ENCODE measurements at places on chromosomes 13 and 19. TPM values are rescaled to one million over a fixed set of nuclear protein-coding genes. Genes with fewer than 3 reads are reported as not detected.

GRCh38 chr19:54178581-54179261 lies 5.8 kb upstream of the TMC4 start:
- DNase-seq, result no peak

- peak; percentile 49 for DNase-seq
Observed at GRCh38 chr13:31236211-31236786, 36.5 kb downstream of the B3GLCT start.

GRCh38 chr13:53150568-53150967 lies 122.0 kb downstream of the OLFM4 start:
- DNase-seq, result no peak

DNA sequence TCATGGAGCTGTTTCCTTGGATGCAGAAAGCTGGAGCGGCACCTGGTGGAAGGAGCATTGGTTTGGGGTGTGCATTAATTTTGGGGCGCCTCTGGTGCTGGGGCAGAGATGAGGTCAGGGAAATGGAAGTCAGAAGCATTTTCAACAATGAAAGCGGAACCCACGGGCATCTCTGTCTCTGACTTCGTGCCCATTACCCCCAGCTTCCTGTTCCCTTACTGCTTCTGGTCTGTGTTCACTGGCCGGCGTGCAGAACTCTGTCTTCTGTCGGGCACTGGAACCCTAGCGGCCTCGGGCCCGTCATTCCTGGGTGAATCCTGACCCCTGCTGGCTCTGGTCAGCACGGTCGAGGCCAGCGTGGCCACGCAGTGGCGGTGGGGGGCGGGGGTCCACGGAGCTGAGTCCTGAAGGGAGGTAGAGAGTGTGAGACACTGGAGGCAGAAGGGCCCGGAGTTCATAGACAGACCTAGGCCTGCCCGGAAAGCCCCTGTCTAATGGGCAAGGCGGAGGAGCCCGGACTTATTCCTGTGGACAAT lies 7.9 kb upstream of the LINGO3 start:
- peak; percentile 94 for DNase-seq

DNA sequence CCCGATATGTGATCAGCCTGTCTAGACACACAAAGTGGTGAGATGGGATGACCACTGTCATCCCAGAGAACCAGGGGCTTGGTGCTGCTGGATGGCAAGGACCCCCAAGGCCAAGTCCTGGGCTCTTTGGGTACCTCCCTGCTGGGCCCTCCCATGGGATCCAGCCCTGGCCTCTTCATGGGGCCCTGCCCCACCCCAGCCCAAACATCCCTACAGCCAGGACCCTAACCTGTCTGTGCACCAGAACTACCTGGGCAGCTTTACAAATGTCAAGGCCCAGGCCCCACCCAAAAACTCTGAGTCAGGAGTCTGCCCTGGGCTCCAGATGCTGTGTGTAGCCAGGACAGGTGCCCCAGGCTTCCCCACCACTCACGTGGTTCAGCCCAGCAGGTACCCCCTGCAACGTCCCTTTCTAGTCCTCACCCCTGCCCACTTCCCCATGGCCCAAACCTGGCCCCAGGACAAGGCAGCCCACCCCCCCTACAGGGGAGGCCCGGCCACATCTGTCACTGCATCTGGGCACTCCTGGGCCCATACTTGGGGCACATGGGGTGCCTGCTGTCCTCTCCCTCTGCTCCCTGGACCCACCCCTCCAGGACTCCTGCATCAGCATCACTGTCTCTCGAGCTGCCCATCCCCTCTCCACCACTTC lies 233.5 kb downstream of the TUBA3C start:
- no peak for DNase-seq

DNA sequence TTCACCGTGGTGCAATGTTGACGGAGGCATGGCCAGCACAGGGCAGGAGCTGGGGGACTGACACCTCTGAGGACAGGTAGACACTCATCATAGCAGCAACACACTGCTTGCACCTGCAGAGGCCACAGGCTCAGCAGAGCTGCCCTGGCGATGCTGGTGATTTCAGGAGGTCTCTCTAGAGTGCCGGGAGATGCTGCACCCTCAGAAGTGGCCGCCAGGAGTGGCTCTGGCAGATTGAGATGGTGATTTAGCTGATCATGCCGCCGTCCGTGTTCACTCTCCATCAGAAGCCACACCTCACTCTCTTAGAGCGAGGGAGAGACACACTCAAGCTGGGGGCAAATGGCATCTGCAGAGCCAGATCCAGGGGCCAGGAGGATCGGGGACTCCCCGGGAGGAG lies 244.6 kb upstream of the SGCG start:
- DNase-seq, result no peak

DNA sequence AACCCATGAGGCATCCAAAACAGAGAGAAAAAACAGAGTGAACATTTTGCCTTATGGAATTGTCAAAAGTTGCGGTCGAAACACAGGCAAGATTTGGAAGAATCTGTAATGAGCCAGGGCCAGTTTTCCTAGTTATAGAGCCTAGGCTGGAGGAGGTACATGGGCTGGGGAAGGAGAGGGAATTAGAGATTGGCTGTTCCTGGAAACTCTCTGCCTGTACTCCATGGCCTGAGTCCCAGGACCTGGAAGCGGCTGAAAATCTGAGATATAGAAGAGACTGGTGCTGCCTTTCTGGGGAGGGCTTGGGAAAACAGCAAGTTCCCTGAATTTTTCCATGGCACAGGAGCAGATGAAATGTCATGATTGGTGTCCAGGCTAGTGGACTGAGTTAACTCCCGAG lies 122.8 kb upstream of the KLF12 start:
- no peak for DNase-seq

- DNase-seq, result no peak
Observed at GRCh38 chr19:33675501-33676124, 53.9 kb downstream of the CHST8 start.

GRCh38 chr13:36680913-36681312 lies 7.1 kb downstream of the SERTM1 start:
- DNase-seq, result no peak

DNA sequence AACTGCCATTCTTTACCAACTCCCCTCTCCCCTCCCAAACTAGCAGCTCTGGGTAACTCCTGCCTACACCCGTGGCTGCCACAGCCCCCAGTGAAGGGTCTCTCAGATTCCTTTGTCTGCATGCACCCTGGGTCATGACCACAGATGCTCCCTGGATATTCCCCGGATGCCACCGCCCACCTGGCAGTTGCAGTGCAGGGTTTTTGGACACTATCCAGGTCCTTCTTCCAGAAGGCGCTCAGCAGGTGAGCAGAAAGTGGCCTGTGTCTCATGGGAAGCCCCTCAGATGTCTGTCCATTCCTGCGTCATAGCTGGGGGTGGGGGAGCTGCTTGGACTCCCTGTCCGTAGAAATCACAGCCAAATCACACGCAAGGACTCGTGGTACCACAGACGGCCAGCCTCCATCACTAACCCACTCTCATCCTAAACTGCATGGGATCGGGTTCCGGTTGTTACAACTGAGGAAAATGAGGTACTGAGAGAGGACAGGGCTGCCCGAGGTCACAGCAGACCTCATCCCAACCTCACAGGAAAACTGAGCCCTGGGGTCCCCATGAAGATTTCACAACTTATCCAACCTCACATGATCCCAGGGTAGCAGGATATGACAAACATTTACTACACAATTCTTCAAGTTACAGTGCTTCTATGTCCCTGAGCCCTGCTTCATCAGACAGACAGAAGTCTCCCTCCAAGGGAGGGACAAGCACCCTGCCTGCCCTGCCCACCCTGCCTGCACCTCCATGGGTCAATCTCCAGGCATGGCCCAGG lies 38.6 kb downstream of the ELL start:
- no peak for DNase-seq

DNA sequence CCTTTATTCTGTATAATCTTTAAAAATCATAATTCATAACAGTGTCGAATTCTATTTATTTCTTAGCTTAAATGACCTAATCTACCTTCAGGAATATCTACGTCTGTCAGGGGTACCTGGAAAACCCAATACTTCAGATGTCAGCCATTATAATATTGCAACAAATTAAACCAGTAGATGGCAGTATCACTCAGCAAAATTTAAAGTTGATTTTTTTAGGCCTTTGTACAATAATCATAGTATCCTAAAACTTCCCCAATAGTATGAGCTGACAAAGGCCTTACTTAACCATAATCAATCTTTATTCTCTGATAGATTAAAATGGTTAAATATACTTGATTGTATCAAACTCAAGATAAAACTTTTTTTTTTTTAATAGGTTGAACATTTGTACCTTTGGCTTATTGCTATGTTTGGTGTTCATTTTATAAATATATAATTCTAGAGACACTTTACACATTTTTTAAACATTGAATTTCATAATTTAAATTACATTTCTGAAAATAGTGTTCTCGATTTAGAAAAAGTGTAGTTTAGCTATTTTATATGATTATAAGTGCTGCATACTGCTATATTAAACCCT lies 830.2 kb upstream of the SPRY2 start:
- no peak for DNase-seq

GRCh38 chr19:49855676-49856573 lies 5.0 kb downstream of the PTOV1 start:
- no peak for DNase-seq

DNA sequence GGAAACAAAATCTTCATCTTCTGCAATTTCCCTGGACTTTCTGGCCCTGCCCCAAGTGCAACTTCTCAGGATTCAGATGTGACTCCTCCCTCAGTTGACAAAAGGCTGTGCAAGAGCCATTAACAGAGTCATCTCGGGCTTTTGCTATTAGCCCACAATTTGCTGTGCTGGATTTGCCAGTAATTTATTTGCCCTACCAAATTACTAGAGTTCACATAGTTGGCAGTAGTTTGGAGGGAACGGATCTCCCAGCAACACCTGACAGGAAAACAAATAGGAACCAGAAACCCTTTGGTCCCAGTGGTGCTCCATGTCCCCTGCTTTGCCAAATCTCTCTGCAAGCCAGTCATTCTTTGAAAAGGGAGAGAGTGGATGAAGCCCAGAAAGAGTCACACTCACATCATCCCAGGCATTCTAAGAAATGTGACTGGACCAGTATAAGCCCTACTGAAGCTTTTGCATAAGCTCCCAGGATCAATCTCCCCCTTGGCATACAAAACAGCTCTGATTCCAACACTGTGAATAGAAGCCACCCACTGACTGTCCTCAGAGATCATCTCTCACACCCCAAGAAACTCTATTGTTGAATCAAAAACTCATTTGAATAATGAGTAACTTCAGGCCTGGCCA lies 350.1 kb upstream of the NBEA start:
- no peak for DNase-seq

- DNase-seq, result no peak
Observed at GRCh38 chr13:62931853-62932252, 1516.2 kb upstream of the PCDH20 start.

DNA sequence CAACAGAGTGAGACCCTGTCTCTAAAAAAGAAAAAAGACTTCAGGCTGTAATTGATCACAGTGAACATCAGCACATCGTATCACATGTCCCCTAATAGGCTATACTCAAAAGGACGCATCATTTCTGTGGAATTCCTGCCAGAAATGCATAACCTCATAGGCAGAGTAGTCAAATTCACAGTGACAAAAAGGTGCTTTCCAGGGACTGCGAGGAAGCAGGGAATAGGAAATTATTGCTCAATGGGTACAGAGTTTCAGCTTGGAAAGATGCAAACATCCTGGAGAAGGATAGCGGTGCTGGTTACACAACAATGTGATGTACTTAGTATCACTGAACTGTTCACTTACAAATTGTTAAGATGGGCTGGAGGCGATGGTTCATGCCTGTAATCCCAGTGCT lies 41.1 kb upstream of the MRI1 start:
- DNase-seq, result no peak

DNA sequence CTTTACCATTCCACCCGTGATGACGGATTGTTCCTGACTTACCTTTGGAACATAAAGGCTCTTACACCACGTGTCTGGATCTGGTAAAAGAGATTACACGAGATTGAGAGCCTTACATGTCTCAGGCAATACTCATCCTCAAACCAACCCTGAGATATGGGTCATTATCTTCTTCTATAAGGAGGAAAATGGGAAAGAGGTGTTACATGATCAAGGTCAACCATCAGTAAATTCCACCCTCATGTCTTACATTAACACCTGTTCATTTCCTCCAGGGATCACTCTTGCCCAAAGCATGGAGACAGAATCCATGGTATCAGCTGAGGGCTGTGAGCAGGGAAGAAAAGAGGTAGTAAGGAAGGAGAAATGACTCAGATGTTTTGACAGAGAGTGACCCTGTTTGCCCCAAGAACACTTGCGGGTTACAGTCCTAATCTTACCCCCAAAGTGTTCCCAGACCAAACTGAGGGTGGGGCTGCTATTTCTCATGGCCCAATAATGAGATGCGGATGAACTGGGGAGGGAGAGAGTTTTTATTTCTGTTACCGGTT lies 19.6 kb downstream of the LILRB4 start:
- DNase-seq, result no peak

DNA sequence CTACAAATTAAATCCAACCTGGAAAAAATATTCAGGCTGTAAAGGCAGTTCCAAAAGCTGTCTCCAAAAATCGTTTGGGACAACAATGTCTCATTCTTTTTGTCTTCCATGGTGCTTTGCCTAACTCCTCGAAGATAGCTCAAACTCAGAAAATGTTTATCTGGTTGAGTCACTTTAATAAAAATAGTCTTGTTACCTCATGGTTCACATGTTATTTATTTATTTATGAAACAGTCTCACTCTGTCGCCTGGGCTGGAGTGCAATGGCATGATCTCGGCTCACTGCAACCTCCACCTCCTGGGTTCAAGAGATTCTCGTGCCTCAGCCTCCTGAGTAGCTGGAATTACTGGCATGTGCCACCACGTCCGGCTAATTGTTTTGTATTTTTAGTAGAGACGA lies 4.9 kb upstream of the BRD4 start:
- no peak for DNase-seq

- no peak for DNase-seq
Observed at GRCh38 chr13:39887387-39887786, 231.9 kb downstream of the COG6 start.

DNA sequence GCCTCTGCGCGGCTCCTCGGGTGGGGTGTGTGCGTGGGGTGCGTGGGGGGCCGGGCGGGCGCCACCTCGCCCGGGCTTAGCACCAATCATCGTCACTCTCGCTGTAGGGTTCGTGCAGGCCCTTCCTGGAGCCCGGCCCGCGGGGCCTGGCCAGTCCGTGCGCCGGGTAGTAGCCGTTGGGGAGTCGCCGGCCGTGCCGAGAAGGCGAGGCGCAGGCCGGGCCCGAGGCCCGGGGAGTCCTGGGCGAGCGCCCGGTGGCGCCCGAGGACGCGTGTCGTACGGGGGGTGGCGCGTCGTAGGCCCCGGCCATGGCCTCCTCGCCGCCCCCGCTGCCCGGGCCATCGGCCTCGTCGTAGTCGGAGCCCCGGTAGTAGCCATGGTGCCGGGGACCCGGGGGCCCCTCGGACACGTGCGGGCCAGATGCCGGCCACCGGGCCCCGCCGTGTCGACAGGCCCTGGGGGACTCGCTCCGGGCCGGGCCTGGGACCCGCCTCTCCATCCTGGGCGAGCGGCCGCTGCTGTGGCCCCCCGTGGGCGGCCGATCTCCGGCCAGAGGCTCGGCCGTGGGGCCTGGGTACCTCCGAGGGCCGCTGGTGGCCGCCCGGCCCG lies 57.1 kb downstream of the IER2 start:
- DNase-seq, result no peak

HSH2D gene
- 1.8 TPM for polyA plus RNA-seq

TUBA3C gene
- polyA plus RNA-seq, result not detected

UPK1A gene
- not detected for polyA plus RNA-seq

NLRP11 gene
- 0.04 TPM for polyA plus RNA-seq

CERS1 gene
- 3.5 TPM for polyA plus RNA-seq

C19orf81 gene
- polyA plus RNA-seq, result not detected

LMTK3 gene
- 3.5 TPM for polyA plus RNA-seq

ASPDH gene
- 1.2 TPM for polyA plus RNA-seq
